ENCODE measurements at places on chromosomes 1 and 21. TPM values are rescaled to one million over a fixed set of nuclear protein-coding genes. Genes with fewer than 3 reads are reported as not detected.

DNA sequence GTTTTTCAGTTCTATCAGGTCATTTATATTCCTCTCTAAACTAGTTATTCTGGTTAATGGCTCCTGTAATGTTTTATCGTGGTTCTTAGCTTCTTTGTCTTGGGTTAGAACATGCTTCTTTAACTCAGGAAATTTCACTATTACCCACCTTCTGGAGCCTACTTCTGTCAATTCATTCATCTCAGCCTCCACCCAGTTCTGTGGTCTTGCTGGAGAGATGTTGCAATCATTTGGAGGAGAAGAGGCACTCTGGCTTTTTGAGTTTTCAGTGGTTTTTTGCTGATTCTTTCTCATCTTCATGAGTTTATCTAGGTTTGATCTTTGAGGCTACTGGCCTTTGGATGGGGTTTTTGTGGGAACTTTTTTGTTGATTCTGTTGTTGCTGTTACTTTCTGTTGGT is 213.0 kb downstream of the BRINP2 start:
- no peak for DNase-seq

DNA sequence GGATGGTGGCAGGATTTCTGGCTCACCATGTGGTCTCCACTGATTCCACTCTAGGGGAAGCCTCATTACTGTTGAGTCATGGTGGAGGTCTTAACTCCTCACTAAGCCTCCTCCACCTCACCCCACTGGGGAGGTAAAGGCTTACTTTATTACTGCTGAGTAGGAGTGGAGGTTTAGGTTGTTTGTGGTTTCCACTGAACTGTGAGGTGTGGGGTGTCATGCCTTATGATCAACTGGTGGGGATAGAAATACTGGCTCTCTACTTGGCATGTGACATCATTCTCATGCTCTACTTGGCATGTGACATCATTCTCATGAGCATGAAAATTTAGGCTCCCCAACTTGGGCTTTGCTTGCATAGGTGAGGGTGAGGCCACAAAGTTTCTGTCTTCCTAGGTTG is 35.6 kb downstream of the COL6A1 start:
- DNase-seq, result no peak

Gene ABCA4
- 0.44 TPM for total RNA-seq

GRCh38 chr1:208557046-208557722 is 313.0 kb upstream of the PLXNA2 start:
- DNase-seq, result no peak

- DNase-seq, result no peak
These were observed 42.0 kb downstream of the ADSS2 start for GRCh38 chr1:244409701-244410100.

Gene RNU1-2
- 1,866 TPM for total RNA-seq

DNA sequence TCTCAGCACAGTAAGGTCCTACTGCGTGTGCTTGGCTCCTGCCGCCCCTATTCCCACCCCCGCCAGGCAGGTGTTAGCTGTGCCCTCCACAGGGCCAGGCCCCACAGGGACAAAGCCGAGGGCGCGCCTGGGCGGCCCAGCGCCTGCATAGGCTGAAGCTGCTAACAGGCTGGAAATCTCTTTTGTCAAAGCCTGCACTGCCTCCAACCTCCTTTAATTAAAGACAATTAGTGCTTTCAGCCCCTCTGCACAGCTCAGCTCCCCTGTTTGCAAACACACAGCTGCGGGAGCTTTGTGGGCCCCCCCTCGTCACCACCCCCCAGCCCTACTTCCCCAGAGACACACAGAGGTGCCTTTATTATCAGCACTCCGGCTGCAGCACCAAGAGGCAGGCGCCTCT is 95.9 kb downstream of the EPHB2 start:
- no peak for DNase-seq

Gene JAM2
- 5.2 TPM for total RNA-seq

DNA sequence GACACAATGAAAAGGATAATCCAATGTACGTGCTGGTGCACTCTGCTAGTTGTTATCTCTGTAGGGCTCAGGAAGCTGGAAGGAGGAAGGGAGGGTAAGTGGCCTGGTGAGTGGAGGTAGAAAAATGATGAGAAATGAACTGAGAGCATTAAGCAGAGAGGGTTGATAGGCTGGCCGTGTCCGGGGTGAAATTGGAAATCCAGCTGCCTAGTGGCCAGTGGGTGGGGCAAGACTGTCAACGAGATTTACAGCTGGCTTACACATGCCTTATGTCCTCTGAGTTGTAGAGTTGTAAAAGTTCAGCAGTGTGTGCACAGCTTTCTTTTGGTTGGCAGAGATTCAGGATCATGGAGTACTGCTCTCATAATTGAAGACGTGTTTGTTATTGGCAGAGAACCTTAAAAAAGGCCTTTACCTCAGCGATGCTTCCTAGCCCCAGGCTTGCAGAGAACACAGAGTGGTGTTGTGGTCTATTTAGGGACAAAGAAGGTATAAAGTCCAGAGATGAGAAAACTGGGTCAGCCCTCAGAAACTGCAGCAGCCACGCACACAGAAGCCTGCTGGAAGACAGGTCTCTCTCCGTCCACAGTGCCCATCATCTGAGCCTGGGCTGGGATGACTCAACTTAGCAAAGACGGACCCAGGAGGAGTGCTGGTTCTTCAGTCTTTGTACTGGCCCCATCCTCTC is 132.4 kb downstream of the EDEM3 start:
- DNase-seq, result peak; percentile 48
